ENCODE measurements at places on chromosomes 11 and 22.

DNA sequence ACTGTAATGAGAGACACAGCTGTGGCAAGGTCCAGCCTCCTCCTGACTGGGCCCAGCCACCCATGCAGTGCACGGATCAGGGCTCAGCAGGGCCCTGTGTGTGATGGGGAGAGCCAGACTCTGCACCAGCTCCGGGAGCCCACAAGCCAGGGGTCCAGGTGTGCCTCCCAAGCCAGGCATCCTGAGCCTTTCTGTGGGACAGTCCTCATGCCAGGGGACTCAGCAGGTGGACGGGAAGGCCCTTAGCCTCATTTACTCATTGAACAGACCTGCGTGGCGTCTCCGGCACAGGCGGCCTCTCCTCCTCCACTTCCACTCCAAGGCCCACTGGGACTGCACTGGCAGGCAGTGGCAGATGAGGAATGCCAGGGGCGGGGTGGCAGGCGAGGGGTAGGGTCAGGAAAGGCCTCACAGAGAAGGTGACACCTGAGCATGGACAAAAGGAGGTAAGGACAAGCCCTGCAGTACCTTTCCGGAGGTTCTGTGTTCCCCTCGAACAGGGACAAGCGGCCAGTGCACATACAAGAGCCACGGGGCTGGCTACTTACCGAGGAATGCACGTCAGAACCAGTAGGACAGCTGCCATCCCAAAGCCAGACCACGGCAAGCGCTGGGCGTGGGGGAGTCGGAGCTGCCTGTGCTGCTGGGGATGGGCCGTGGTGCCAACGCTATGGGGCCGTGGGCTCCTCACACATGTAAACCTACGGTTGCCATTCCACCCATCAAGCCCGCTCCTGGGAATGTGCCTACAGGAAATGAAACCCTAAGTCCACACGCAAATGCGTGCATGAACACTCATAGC lies 52.7 kb downstream of the IGF2 start:
- DNase-seq: no peak

DNA sequence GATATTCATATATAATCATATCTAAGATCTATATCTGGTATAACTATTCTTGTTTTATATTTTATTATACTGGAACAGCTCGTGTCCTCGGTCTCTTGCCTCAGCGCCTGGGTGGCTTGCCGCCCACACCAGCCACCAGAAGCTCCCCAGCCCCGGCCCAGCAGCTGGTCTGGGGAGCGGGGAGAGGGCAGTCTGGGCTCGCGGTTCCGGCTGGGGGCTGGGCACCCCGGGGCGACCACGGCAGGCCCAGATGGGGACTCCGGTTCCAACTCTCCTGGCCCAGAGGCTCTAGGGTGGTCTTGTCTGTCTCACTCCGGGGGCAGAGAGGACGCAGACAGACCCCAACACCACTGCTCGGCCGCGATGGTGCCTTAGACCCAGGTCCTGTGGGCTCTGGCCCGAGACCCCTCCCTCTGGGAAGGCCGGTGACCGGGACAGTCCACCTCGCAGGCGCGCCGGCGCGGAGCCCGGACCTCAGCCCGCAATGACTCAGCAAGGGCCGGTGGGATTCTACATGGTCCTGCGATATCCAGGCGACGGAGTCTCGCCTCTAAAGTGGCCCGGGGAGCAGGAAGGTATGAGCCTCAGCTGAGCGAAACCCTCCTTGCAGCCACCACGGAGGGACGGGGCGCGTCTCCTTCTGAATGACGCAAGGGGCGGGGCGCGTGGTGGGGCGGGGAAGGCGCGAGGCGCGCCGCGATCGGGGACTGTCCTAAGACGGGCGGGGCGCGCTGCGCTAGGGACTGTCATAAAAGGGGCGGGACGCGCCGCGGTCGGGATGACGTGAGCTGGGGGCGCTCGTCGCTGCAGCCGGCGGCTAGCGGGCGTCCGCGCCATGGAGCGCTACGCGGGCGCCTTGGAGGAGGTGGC lies at the start of gene DGCR6:
Gene DGCR6, plus strand, starts transcription at position 781 of the 870 bp plus-strand sequence. Its CDS starts 55 bp downstream, at position 836.
- no peak for DNase-seq

DNA sequence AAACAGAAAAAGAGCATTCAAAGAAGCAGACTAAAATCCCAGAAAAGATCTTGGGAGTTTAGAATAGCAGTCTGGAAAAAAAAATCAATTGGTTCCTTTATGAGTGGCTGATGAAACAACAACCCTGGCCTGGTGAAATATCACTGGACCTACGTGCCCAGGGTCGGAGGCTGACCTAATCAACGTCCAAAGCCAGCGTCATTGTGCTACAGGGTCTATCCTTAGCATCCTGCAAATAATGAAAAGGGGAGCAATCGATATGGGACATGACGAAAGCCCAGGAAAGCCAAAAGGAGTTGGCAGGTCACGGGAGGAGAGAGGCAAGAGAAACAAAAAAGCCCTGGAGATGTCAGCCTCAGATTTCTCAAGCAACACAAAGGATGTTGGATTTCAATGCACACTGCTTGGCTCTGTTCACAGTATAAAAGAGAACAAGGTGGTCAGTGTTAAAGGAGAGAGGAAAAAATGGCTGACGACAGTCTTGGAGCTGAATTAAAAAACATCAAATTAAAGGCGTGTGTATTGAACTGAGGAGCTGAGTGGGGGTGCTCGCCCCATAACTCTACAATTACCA lies 148.8 kb downstream of the BLID start:
- no peak for DNase-seq

- no peak for DNase-seq
Measured at GRCh38 chr11:119696378-119697222, 32.4 kb downstream of the NECTIN1 start.

DNA sequence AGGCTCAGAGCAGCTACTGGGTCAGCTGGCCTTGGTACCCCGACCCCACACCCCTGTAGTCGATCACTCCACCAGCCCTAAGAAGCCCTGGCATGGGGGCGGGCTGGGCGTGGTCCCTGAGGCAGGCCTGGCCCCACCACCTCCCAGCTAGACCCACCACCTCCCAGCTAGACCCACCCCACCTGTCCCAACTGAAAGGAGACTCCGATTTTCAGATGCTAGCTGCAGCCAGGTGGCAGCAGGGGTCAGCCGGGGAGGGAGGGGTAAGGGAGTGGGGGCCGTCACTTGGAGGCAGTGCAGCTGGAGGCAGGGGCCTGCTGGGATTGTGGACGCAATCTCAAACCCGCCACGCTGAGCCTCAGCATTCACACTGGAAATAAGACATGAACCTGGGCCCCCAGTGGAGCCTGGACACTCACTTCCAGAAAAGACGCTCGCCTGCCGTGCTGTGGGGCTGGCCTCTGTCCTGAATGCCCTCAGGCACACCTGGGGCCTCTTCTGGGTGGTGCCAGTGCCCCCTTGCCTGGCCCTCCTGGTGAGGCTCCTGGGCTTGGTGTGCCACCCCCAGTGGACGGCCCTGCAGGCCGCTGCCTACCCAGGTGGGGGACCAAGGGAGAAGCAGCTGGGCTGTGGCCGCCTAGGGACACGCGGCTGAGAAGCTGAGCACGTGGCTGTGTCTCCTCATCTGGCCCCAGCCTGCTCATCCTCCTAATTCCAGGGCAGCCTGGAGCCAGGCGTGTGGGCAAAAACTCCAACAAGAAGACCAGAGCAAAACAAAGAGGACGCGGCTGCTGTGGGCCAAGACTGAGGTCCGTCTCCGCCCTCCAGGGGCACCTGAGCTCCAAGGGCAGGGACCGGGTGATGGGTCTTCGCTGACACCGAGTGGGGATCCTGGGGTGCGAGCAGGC lies 26.7 kb downstream of the OSBPL5 start:
- DNase-seq: no peak

DNA sequence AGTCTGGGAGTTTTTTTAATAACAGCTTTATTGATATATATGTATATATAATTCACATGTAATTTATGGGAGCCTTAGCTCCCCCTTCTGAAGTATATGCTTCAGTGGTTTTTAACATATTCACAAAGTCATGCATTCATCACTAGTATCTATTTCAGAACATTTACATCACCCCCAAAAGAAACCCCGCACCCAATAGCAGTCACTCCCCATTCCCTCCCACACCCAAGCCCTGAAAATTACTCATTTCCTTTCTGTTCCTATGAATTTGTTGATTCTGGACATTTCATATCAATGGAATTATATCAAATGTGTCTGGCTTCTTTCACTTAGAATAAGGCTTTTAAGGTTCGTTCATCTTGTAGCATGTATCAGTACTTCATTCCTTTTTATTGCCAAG lies 35.6 kb upstream of the SYT7 start:
- no peak for DNase-seq

DNA sequence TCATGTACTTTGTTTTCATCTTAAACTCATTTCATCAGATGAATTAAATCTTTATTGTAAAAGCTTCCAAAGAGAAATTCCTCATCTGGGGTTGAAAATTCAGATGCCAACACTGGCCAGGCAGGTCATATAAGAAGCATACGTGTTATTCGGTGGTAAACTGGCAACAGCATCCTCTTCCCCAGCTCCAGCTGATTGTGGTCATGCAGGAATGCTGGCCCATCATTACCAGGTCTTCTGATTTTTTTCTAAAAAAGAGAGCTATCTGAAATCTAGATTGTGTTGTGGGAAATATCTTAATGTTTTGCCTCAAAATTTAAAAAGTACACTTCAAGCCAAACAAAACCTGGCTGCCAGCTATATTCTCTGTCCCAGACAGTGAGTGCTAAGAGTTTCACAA lies 53.6 kb downstream of the ARFGAP2 start:
- no peak for DNase-seq

DNA sequence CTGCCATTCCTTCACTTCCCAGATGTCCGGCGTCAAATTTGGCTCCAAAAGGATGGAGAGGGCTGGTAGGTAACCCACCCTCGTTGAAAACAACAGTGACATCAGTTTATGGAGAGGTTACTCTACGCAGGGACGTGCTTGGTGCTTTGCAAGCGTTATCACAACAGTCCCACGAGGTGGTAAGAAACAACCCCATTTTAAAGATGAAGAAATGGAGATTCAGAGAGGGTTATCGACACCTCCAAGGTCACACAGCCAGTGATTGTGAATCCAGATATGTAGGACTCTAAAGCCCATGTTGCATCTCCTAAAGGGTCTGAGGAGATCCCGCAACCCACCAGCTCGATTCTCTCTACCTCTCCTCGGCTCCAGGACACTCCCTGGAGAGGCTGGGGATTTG lies 773 bp downstream of the MIAT start:
- DNase-seq: peak; percentile 36

GRCh38 chr11:122309262-122309925 lies 193.4 kb upstream of the BLID start:
- no peak for DNase-seq

DNA sequence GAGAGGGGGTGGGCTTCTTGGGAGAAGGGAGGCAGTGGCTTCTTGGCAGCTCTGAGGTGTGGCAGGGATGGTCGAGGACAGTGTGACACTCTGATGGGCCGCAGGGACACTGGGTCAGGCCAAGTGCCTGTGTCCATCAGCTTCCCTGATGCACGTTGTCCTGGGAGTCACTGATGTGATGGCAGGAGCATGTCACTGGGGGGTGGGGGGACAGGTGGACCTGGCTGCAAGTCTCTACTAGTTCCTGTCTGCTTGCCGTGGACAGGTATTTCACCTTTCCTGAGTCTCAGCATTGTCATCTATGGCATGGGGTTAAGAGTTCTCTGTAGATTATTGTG lies 592.9 kb downstream of the TBC1D22A start:
- no peak for DNase-seq

- DNase-seq: no peak
Measured at GRCh38 chr11:2580061-2580421, 119.8 kb downstream of the KCNQ1OT1 start.

- DNase-seq: no peak
Measured at GRCh38 chr11:30131535-30131934, 99.3 kb upstream of the FSHB start.

- DNase-seq: no peak
Measured at GRCh38 chr11:107301878-107302277, 155.7 kb downstream of the CWF19L2 start.

GRCh38 chr11:30017445-30017895 lies 640 bp upstream of the KCNA4 start:
- DNase-seq: no peak

GRCh38 chr11:35007277-35007676 lies 90.9 kb downstream of the PDHX start:
- no peak for DNase-seq

- no peak for DNase-seq
Measured at GRCh38 chr11:62856333-62856895, 17.0 kb upstream of the WDR74 start.

DNA sequence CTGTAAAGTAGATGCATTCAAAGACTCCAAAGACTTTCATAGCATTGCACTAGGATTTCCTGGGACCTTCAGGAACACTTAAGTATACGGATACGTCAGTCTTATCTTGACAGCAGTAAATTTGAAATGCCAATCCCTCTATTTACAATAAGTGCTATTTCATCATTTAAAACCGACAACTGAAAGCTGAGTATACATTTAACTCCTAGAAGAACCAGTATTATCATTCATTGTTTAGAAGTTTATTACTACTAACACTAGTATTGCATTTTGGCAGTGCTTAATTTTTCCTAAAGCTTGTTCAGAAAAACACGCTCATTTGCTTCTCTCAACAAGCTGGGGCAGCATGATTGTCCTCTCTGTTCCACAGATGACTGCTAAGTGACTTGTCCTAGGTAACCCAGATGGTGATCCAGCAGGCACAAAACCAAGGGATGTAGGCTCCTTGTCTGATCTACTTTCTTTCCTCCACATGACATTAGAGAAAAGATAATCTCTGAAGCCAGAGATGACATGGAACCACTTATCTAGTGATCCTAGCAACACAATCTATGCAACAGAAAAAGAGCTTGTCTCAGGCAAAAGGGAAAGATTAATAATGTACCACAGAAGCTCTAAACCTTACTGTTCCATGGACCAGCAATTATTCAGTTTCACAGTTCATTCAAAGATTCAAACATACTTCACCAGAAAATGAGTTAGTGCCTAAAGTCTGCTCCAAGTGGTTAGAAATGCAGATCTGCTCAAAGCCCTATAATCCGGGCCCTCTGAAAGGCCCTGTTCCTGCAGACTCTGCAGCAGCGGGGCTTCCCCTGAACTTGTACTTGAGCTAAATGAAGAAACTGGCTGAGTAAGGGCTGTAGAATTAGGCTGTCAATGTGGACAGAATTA lies 5.2 kb downstream of the MAML2 start:
- peak; percentile 80 for DNase-seq

GRCh38 chr22:17824457-17824856 lies 50.2 kb upstream of the BID start:
- DNase-seq: no peak

GRCh38 chr11:4146070-4146771 lies 51.6 kb downstream of the RRM1 start:
- no peak for DNase-seq

DNA sequence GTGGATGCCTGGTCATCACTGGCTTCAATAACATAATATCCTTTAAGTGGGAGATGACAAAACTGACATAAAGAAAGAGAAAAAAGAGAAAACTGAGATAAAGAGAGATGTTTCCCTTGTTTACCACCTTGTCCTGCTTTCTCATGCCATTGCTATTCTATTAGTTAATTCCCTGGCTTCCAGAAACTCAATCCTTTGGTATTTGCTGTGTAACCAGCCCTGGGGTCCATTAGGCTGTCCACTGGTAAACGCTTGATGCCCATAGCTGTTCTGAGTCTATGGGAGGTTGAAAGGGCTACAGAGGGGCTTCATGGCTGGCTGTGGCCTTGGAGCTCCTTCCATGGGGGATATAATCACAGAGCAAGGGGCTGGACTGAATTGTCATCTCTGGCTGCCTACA lies 243.4 kb upstream of the PLET1 start:
- DNase-seq: no peak

- DNase-seq: no peak
Measured at GRCh38 chr11:1073261-1073724, 1.4 kb upstream of the MUC2 start.

- no peak for DNase-seq
Measured at GRCh38 chr11:26712497-26712896, 9.4 kb downstream of the SLC5A12 start.

GRCh38 chr22:50114221-50115021 lies 24.6 kb downstream of the MOV10L1 start:
- DNase-seq: no peak

- DNase-seq: no peak
Measured at GRCh38 chr11:1866226-1866625, 13.3 kb downstream of the LSP1 start.
